ENCODE measurements at places on chromosomes 3 and 15. TPM values are rescaled to one million over a fixed set of nuclear protein-coding genes. Genes with fewer than 3 reads are reported as not detected.
A peak's percentile ranks its signal among the peaks of the same experiment; 100 is the strongest.

- DNase-seq = no peak
Observed at GRCh38 chr3:133171831-133172230, 133.6 kb downstream of the TMEM108 start.

- peak; percentile 45 for DNase-seq
Observed at GRCh38 chr3:88059380-88060170, 520 bp downstream of the ZNF654 start.

The CHRNA3 gene
- total RNA-seq = not detected

The TGM4 gene
- total RNA-seq = not detected

GRCh38 chr3:58074116-58074715 is 66.0 kb downstream of the FLNB start:
- DNase-seq = no peak

The PLA2G4E gene
- not detected for total RNA-seq

The TMEM108 gene
- total RNA-seq = 3.6 TPM

DNA sequence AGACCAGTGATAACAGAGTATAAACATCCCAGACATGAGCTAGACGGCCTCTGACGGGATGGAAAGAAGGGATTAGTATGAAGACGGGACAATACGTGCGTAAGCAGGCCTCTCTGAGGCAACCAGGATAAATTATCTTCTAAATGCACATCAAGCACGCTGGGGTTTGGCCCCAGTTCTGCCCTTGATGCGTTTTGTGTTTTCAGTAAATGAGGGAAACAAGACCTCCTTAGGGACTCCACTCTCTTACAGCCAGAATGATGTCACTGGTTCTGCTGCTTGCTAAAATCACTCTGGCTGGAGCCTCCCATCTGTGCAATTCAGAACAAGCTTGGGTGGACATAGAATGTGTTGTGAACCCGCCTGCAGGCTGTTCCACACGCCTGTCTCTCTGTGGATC is 156.0 kb upstream of the MCTP2 start:
- peak; percentile 73 for DNase-seq

- DNase-seq = no peak
Observed at GRCh38 chr15:92928225-92928750, 28.2 kb downstream of the CHD2 start.

DNA sequence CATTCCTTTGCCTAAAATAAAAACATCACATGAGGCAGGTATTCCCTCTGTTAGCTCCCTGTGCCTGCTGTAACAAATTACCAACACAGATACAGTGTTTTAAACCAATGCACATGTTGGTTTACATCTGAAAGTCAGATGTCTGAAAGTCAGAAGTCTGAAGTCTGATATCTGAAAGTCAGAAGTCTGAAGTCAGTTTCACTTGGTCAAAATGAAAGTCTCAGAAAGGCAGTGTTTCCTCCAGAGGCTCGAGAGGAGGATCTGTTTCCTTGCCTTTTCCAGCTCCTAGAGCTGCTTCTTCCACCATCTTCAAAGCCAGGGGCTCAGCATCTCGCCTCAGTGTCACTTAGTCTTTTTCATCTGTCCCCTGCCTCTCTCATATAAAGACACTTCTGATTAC is 22.0 kb downstream of the SST start:
- DNase-seq = no peak

The CPNE9 gene
- total RNA-seq = not detected

DNA sequence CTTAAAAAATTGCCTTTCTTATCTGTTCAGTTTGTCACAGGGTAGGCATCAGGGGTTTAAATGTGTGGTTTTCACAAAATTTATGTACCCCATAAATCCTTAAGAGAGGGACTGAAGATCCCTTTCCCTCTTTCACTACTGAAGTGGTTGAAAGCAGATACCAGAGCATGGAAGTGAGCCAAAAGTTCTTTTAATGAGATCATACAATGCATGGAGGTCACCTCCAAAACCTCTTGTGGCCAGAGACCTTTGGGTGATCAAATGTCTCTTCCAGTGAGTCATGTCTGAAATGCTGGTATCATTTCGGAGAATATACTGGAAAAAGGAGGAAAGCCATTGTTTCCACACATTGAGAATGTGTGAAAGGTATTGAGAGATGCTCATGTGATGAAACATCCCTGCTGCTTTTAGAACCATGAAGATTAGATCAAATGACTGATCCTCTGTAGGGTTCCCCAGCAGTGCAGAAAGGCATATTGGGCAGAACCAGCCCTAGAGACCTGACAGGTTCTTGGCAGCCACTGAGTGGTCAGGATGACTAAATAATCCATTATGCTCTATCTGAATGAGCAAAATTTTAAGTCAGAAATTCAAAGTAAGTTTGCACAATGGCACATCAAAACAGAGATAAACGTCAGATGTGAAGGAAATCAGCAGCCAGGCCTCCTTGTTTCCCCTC is 165.8 kb upstream of the SLC2A2 start:
- DNase-seq = no peak

GRCh38 chr15:78995921-78996893 is 51.4 kb upstream of the CTSH start:
- DNase-seq = no peak

GRCh38 chr3:23275061-23275460 is 71.9 kb downstream of the UBE2E2 start:
- DNase-seq = no peak

DNA sequence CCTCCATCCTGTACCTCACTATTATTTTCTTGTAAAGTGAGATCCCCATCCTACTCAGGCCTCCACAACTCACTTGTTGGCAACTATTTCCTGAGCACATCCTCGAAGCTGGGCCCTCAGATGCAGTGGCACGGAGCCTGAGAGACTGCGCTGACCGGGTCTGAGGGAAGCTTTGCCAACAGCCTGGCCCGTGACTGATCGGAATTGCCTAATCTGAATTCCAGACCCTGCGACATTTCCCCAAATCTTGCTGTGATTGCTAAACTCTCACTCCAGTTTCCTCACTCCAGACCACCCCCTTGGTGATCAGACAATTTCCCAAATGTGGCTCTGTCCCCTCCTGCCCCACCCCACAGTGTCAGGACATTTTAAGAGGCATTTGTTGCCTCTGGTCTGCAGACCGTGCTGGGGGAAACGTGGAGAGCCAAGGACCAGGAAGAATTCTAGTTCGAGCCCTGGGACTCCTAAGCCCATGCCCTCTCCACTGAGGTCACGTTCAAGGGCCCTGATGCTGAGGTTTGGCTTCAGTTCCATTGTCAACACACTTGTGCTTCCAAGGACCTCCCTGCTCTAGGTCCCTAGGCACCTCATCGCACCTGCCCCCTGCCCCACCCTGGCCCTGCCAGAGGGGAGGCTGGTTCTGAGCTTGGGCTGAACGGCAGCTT is 22.8 kb downstream of the KLHL25 start:
- DNase-seq = peak; percentile 86

DNA sequence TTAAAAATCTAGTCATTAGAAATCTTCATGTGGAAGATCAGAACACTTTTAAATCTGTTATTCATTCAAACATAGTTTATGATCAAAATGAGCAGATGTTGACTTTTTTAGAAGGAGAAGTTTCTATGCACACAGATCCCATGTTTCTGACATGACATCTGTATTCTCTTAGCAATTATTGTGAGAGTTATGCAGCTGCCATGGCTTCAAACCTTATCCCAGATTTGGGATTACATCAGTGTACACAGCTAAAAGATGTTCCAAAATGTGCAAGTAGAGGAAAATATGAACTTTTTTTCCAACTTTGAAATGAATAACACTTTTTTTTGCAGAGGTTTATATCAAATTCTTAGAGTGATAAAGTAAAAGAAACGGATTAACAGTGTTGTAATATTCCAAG is 1166.9 kb downstream of the ZPLD1 start:
- no peak for DNase-seq

The COPB2 gene
- 124 TPM for total RNA-seq

DNA sequence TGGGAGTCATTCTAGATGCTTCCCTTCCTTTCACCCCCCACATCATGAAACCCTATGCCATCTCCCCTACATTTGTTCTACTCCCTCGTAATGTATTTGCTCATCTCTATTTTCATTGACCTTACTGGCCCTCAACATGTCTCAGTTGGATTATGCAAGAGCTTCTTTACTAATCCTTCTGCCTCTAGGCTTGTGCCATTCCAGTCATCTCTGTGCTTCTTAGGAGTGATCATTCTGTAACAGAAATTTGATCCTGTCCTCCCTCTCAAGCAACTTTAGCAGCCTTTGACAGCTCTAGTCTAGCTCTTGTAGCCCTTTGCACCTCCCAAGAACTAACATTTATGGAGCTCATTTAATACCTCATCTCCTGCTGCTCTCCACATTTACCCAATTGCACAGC is 64.7 kb downstream of the ISL2 start:
- no peak for DNase-seq

The SPSB4 gene
- total RNA-seq = 1.0 TPM

The PPM1L gene
- 17.0 TPM for total RNA-seq

DNA sequence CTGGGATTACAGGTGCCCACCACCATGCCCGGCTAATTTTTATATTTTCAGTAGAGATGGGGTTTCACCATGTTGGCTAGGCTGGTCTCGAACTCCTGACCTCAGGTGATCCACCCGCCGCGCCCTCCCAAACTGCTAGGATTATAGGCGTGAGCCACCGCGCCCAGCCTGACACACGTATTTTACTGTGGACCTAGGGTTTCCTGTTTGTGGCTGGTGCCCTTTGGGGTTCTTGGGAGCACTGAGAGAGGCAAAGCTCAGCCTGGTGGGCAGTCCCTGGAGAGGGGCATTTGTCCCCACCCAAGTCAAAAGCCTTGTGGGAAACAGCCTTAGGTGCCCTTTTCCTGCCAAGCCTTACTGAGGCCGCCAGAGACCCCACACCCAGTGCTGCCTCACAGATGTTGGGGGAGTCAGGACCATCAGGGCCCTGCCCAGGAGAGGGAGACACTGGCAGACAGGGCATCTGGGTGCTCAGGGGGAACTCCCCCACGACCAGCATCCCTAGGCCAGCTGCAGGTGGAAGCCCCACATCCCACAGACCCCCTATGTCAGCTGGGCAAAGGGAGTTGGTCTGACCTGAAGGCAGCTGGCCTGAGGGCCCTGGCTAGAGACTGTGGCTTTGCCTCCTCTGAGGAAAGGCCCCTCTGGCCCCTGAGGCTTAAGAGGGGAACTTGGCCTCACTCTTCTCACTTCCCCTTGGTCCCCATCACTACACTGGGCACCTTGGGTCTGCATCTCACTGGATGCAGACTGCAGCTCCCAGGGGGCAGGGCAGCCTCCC is 35.1 kb downstream of the DNAH1 start:
- DNase-seq = peak; percentile 68

The IL16 gene
- 19.5 TPM for total RNA-seq

- DNase-seq = no peak
Observed at GRCh38 chr3:138944929-138945708, 1.8 kb downstream of the FOXL2 start.

- no peak for DNase-seq
Observed at GRCh38 chr3:110767838-110768237, 303.8 kb upstream of the NECTIN3 start.

- no peak for DNase-seq
Observed at GRCh38 chr3:197300361-197300760, 1.9 kb upstream of the DLG1 start.

DNA sequence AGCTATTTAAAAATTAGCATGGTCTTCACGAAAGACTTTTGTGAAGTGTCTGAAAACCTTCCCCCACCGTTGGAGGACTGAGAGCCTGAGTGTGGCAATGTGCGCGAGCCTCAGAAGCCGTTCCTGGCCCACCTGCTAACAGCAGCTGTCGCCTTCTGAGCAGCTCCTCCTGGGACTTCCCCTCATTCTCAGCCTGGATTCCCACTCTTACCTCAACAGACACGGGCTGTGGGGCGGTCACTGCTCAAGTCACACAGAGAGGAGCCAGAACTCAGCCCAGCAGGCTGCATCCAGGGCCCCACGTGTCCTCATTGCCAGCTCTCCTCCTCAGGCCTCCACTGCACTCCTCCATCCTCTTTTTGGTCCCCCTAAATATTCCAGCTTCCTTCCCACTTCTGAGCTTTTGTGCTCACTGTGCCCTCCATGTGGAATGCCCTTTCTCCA is 7.8 kb downstream of the DNASE1L3 start:
- DNase-seq = no peak

DNA sequence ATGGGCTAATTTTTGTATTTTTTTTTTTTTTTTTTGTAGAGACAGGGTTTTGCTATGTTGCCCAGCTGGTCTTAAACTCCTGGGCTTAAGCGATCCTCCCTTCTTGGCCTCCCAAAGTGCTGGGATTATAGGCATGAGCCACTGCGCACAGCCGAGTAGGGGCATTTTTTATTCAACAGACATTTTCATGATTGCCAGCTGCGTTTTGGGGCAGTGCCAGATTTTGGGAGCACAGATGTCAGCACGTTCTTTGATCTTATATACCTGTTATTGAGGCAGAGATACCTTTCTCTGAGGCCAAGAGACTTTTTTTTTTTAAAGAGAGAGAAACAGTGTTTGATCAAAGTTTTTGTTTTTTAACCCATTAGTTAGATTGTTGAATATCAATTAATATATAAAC is 16.8 kb downstream of the NEO1 start:
- peak; percentile 52 for DNase-seq

GRCh38 chr15:66876731-66877476 is 174.9 kb downstream of the SMAD6 start:
- no peak for DNase-seq

DNA sequence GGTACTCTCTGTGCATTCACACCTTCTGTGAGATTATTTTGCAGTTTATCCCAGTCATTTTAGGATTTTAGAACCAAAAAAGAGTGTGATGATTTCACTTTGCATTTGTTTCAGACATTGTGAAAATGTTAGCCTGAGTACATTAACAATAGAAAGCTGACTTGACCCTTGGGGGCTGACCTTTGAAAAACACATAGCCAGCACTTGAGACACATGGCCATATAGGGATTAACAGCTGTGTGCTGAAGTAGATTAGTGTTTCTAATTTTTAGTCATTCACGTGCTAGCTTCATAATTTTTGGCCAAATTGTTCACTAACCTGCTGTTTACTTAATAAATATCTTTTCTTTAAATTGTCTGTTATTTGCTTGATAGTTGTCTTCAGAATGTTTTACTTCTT is 3.5 kb downstream of the FEM1B start:
- no peak for DNase-seq

The HACD3 gene
- 16.1 TPM for total RNA-seq

GRCh38 chr3:189588475-189589178 is 42.6 kb upstream of the TP63 start:
- no peak for DNase-seq

DNA sequence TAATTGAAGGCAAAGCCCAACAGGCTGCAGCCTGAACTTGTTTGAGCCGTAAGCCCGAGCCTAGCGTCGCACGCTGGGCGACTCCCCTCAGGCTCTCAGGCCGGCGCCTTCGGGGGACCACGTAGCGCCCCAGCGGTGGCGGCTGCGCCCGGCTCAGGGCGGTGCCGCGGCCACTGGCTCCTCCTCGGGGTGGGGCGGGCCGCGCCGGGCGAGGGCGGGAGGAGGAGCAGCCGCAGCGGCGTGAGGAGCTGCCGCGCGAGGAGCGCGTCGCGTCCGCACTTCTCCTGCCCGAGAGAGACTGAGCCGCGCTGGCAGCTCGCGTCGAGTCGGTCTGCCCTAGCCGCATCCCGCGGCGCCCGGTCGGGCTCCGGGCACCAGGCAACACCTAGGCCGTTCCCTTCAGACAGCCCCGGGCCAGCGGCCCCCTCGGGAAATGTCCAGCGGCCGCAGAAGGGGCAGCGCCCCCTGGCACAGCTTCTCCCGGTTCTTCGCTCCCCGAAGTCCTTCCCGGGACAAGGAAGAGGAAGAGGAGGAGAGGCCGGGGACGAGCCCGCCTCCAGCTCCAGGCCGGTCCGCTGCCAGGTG is at the start of gene CRYBG3:
TSS of gene CRYBG3 (plus strand) at position 238 of the 585 bp plus-strand sequence. CDS start at position 434, 196 bp downstream.
- DNase-seq = peak; percentile 94

- no peak for DNase-seq
Observed at GRCh38 chr3:193342551-193342950, 36.0 kb downstream of the ATP13A5 start.

- DNase-seq = peak; percentile 41
Observed at GRCh38 chr3:52398670-52399081, 46.2 kb downstream of the SEMA3G start.

- no peak for DNase-seq
Observed at GRCh38 chr15:89812847-89813320, 1.8 kb downstream of the ANPEP start.
